ENCODE measurements at places on chromosomes 2 and 18. TPM values are rescaled to one million over a fixed set of nuclear protein-coding genes. Genes with fewer than 3 reads are reported as not detected.

- DNase-seq: peak; percentile 95
These were observed at the start of gene PSME4 for GRCh38 chr2:53970724-53971602. TSS of gene PSME4 (minus strand) at chr2:53970993. CDS start at chr2:53970784, 209 bp downstream.

GRCh38 chr18:13835202-13835601 lies 11.3 kb downstream of the MC5R start:
- DNase-seq: no peak

- DNase-seq: no peak
These were observed 162.3 kb upstream of the CCDC68 start for GRCh38 chr18:55121397-55122170.

DNA sequence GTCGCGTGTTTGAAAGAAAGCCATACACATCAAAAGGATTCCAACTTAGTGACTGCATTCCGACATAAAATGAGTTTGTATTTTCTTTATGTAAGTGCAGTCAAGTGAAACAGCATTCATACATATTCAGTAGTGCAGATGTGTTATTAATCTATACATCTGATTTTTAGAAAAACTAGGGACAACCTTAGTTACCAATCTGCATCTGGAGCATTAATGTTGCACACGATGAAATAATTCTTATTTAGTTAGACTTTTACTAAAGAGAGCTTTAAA lies 1.9 kb downstream of the GORASP2 start:
- no peak for DNase-seq

- DNase-seq: no peak
These were observed 530.8 kb upstream of the ZNF804A start for GRCh38 chr2:184067502-184067901.

The NCL gene
- 148 TPM for total RNA-seq

- DNase-seq: peak; percentile 13
These were observed 2.2 kb downstream of the SEPTIN10 start for GRCh38 chr2:109611467-109612095.

- no peak for DNase-seq
These were observed 4.9 kb downstream of the LTBP1 start for GRCh38 chr2:32951672-32952071.

DNA sequence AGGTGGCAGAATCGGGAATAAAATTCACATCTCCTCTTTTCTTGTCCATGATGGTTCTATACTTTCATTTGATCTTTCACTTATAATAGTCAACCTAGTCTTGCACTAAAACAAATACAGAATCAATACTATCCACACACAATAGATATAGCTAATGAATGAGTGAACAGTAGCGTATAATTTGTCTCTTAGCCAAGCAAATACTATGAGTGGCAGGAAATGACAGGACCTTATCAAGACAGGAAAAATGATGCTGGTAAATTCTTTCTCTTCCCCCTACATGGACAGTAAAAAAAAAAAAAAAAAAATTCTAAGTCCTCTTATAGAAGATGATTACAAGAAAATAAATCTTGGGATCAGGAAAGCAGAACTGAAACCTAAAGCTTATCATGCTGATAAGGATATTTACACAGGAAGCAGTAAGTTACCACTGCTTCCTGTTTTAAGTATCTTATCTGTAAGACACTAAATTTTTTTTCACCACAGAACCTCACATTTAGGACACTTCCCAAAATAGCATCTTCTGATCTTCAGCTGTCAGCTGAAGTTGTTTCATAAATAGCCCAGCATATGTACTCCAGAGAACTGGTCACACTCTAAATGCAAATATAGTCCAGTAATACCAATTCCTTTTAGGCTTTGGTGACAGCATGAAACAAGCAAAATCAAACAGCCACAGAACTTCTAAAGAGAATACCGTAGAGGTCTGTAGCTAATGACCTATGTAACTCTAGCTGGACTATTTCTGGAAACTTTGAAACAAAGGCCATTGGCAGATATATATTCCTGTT lies 27.0 kb downstream of the IRS1 start:
- peak; percentile 54 for DNase-seq

GRCh38 chr2:196000551-196000950 lies 68.1 kb downstream of the DNAH7 start:
- DNase-seq: no peak

GRCh38 chr2:19029655-19030054 lies 328.8 kb downstream of the OSR1 start:
- DNase-seq: no peak

DNA sequence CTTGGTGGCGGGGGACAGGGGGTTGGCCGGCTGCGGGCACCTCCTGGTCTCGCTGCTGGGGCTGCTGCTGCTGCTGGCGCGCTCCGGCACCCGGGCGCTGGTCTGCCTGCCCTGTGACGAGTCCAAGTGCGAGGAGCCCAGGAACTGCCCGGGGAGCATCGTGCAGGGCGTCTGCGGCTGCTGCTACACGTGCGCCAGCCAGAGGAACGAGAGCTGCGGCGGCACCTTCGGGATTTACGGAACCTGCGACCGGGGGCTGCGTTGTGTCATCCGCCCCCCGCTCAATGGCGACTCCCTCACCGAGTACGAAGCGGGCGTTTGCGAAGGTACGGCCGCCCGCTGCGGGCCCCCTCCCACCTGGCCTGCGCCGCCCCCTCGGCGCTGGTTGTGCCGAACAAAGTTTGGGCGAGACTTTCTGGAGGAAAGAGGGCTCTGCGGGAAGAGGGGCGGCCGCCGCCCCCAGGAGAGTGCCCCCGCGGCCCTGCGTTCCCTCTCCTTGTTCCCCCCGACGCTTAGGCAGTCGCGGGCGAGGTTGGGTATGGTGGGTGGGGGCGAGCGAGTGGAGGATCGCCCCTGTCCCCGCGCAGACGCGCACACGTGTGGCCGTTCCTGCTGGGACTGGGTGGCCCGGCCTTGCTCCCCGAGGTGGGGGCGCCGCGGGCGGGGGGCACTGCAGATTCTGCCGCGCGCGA lies 866 bp downstream of the CRIM1 start:
- DNase-seq: peak; percentile 50
